Right lobe of liver (tissue), 6 donors: ENCODE measurements at places on chromosomes 2 and 18. TPM values are rescaled to one million over a fixed set of nuclear protein-coding genes. Genes with fewer than 3 reads are reported as not detected.

DNA sequence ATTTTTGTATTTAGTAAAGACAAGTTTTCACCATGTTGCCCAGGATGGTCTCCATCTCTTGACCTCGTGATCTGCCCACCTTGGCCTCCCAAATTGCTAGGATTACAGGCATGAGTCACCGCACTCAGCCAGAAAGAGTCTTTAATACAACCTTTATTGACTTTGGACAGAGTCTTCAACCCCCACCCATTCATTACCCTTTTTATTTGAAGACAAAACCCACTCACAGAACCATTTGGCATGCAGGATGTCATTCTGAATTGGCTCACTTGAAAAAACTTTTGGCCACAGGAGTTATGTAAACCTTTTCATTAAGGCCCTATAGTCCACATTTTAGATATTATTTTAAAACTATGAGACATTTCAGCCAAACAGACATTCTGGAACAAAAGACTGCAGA, 217.9 kb upstream of the RND3 start:
- DNase-seq: no peak

GRCh38 chr18:50410894-50411293, 36.0 kb downstream of the SKA1 start:
- DNase-seq: no peak

- peak; percentile 23 for DNase-seq
These were observed 122.4 kb downstream of the NFATC1 start for GRCh38 chr18:79518028-79518682.

GRCh38 chr2:73050121-73050545, 21.4 kb downstream of the SFXN5 start:
- no peak for DNase-seq

DNA sequence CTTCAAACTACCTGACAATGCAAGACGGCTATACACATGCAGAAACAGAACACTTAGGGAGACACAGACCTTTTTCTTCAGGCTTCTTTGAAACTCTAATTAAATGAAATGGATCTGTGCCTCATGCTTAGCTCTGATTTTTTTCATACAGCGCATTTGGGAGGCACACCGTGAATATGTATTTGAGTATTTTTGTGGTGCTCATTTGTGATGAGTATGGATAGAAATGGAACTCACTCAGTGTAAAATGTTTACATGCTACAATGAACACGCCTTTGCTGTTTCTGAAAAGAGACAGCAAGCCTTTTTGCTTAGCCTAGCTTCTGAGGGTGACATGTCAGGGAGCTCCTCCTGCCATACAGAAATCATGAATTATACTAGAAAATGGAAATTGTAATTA, 113.3 kb downstream of the FSHR start:
- no peak for DNase-seq

DNA sequence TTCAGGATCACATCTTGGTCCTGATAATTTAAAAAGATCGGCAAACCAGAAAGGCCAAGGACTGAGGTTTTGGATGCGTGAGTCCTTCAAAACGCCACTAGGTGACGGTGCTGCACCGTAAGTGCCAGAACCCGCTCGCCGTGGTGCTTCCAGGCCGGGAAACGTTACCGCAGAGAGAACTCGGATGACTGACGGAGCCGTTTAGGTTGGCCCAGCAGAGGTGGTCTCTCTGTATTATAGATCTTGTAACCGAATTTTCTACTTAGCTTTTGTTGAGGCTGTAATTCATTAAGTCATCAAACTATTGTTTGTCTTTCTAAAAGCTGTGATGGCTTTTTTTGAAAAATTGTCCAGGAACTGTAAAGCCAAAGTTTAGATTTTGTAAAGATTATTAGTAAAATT, 39.8 kb upstream of the ADCYAP1 start:
- peak; percentile 77 for DNase-seq

- no peak for DNase-seq
These were observed 1045.7 kb upstream of the CELF4 start for GRCh38 chr18:38611036-38611964.

MCEE gene
- total RNA-seq: 37.8 TPM
